ENCODE measurements at places on chromosomes 16 and 17. TPM values are rescaled to one million over a fixed set of nuclear protein-coding genes. Genes with fewer than 3 reads are reported as not detected.

The HES7 gene
- 0.61 TPM for total RNA-seq

- no peak for DNase-seq
Measured at GRCh38 chr17:48994549-48995303, 2.5 kb upstream of the IGF2BP1 start.

DNA sequence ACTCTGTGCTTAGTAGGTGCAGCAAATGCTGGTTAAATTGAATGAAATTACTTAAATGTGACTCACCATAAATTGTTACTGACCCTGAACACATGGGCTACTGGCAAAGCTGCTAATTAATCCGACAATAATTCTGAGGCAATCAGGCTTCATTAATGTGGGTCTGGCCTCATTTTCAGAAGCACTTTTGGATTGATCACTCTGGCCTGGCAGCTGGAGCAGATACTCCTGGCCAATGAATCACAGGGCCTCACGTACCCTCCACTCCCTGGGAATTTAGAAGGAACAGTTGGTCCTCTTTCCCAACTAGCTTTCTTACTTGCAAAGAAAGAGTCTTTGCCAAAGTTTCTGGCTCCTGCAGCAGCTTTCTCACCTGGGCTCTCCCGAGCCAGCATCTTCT is 162.0 kb upstream of the ZKSCAN2 start:
- no peak for DNase-seq

GRCh38 chr17:54980375-54980774 is 11.8 kb downstream of the STXBP4 start:
- no peak for DNase-seq

DNA sequence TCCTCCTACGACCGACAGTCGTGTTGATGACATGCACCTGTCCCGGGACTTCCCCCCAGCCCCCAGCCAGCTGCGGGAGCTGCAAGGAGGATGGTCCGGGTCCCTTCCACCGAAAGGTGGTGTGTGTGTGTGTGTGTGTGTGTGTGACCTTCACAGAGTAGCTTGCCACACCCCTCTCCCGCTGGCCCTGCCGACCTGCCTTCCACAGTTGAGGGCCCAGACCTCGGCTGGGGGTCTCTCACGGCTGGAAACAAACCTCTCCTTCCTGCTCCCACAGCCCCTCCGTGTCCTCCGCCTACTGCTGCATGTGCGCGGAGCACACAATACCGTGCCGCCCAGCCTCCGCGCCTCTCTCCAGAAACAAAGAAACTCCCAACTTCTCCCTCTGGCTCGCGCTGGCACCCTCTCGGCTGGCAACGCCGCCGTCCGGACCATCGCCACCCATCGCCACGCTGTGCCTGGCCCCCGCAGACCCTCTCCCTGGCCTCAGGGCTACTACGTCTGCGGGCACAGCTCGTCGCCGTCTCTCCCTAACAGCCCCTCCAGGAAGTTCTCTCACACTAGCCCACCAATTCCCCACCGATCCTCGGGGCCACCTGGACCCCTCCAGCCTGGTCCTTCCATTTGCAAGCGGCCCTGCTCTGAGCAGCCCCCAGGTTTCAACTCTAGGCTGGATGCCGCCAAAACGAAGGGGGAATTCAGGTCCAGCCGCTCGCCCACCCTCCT is 81.2 kb downstream of the TIMM22 start:
- DNase-seq = no peak

DNA sequence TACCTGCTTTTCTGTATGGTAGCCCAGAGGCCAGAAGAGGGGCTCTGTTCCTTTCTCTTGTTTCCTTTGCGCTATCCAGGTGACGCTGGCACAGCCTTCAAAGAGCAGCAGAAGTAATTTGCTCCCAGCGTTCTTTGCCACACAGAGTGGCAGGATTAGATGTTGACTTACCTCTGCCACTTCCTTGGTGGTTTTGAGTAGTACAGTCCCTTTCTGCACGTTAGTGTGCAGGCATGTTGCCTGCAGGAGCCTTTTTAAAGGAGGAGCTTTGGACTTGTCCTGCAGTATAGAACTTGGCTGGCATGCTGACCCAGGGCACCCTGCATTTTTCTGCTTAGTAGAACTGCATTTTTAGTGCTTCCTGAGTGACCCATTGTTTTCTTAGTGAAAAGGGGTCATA is at the start of gene ABCC11:
Gene ABCC11 (minus strand): TSS at position 229 of the 400 bp plus-strand sequence. CDS start 15,618 bp downstream, outside the sequence.
- no peak for DNase-seq

DNA sequence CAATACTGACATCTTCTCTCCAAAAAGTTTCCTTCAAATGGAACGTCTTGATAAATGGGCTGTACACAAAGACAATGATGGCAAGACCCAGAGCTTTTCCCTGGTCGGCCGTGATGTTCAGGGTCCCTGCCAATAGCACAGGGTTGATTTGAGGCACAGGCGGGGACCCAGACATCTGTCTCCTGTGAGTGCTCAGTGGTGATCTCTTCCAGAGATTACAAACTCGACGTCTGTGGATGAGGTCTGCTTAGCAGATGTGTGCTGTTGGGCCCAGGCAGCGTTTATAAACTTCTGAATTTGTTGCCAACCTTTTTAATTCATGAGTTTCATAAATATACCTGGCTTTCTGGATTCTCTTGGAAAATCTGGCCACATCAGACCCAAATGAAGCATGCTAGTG is 14.9 kb downstream of the CPPED1 start:
- DNase-seq = no peak

DNA sequence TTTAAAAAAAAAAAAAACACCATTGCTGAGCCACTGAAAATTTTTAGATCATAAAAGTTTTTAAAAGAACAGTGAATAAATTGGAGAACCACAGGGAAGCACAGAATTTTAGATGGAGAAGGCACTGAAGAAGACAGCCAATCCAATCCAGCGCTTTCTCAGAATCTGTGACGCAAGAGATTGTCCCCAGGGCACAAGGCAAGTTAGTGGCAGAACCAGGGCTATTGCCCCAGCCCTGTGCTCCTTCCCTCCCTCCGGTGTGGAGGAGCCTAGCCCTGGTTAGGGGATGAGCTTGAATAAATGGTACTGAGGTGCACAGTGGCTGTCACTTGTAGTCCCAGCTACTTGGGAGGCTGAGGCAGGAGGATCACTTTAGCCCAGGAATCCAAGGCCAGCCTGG is 108.3 kb downstream of the ZNF423 start:
- no peak for DNase-seq

GRCh38 chr17:1783271-1783670 is 21.4 kb downstream of the SERPINF1 start:
- DNase-seq = no peak

- DNase-seq = peak; percentile 73
Measured at GRCh38 chr17:28643983-28644786, 773 bp downstream of the BLTP2 start.

- peak; percentile 17 for DNase-seq
Measured at GRCh38 chr17:63116967-63117830, 151.2 kb downstream of the TANC2 start.

The KRTAP4-3 gene
- not detected for total RNA-seq

DNA sequence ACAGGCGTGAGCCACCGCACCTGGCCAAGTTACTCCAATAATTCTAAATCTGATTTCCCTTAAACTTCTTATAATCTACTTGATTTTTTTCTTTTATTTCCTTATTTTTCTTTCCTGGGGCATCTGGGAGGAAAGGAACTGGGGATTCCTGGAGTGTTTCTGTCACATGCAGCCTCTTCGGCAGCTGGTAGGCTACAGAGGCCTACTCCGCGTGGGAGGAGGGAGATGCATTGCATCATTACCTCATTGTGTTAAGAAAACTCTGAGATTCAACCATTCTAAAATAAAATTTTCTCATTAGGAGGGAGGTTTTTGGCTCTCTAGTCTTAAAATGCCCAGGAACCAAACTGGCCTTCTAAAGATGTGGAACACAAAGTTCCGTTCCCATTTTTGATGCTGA is 64.0 kb downstream of the SOX9 start:
- no peak for DNase-seq

GRCh38 chr17:31715446-31715845 is 143.6 kb downstream of the COPRS start:
- DNase-seq = no peak

- no peak for DNase-seq
Measured at GRCh38 chr17:74514632-74515334, 16.5 kb downstream of the CD300LB start.

The CCL13 gene
- total RNA-seq = not detected

GRCh38 chr17:1315891-1316403 is 36.5 kb downstream of the TRARG1 start:
- DNase-seq = no peak

The TPSAB1 gene
- not detected for total RNA-seq

DNA sequence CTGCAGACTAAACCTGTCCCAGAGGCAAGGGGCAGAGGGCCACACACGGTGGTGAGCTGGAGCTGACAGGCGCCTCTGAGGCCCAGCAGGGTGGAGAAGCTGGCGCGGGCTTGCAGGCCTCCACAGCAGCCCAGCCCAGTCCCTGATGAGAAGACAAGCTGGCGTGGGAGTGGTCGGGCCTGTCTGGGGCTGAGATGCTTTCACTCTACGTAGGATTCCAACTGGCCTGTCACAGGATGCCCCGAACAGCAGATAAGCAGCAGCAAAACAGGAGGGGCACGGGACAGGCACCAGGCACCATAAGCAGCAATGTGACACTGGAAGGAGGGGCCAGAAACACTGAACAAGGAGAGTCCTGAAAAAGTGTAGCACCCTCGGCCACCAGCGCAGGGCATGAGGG is 40.1 kb downstream of the PEMT start:
- no peak for DNase-seq

The ACSM2A gene
- not detected for total RNA-seq
